ENCODE measurements at places on chromosomes 13 and 19.

DNA sequence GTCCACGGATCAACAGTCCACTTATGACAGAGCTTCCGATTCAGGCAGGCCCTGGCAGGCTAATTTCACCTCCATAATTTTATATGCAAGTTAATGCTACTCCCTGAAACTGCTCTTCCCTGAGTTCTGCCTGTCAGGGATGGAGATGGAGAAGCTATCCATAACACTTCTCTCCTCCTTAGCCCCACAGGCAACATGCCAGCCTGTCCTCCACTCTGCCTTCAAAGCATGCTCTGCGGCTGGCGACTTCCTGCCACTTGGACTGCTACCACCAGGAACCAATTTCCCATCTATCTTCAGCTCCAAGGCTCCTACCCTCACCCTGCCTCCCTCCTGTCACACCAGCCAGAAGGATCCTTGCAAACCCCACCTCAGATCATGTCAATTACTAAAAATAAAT, 35.4 kb downstream of the GSX1 start:
- no peak for DNase-seq

GRCh38 chr13:75410207-75410606, 71.8 kb downstream of the TBC1D4 start:
- no peak for DNase-seq

GRCh38 chr13:47564041-47564440, 437.0 kb downstream of the SUCLA2 start:
- no peak for DNase-seq

GRCh38 chr13:64684685-64685431, 2545.3 kb downstream of the PCDH9 start:
- DNase-seq, result no peak

DNA sequence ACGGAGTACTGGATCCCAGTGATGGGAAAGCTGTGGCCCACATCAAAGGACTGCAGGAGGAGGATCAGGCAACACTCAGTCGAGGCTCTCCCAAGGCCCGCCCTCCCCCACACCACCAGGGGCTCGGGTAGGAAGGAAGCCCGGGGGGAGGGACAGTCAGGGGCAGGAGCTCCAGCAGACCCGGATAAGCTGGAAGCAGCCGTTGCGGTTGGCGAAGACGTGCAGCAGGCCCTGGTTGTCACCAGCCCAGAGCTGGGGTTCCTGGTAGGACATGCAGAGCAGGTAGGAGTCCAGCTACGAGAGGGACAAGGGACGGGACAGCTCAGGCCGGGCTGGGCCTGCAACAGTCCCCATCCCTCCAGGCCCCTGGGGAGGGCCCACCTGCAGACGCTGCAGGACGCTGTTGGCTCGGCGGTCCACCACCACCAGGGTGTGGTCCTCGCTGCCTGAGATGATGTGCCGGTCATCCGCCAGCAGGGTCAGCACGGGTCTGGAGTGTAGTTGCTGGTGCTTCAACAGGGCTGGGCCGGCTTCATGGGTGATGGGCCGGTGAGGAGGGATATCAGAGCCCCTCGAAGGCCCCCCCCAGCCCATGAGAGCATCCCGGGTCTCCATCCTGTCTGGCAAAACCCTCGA, 1.9 kb downstream of the GNG14 start:
- DNase-seq, result no peak

DNA sequence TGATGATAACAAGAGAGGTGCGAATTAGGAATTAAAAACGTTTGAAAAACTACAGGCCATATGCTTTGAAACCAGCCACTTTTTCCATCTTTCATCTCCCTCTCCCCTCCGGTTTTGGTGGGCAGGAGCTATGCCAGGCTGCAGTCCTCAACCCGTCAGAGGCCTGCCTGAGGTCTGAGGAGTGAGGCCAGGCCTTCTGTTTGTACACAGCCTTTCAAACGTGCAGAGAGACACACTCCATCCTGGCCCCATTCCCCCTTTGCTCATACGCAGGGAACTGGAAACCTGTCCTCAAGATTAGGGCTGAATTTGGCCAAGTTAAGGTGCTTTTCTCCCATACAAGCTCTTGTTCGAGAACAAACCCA, 74.5 kb downstream of the ZIC5 start:
- DNase-seq, result no peak

DNA sequence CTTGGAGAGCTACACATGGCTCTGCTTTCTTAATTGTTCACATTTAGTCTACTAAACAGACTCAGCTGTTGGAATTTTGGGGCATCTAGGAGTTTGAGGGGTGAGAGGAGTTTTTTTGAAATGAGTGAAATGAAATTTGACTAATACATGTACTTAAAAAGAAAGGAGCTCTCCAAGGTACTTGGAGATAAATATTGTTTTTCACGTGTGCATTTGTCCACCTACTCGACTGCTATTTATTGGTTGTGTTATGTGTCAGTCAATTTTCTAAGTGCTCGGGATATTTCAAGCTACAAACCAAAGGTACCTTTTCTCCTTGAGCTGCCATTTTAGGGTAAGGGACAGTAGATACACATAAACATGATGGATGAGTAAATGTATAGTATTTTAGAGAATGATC, 697.0 kb downstream of the LIG4 start:
- no peak for DNase-seq
